ENCODE measurements at places on chromosomes 5 and 9.

DNA sequence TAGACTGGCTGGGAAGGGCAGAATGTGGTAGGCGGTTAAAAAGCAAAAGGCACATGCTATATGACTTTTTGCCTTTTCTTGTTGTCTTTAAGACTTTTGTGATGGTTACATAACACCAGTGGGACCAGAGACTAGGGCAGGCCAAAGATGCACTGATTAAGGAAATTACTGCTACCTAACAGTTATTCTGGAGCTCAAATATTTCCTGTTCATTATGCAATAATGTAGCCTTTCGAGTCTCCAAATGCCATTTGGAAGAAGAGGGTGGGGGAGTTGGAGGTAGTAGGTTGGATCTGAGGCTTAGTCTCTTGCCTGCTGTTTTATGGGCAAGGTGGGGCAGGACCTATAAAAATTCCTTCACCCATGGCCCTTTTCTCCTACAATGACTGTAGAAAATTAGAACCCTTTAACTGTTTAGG lies 51.7 kb downstream of the SH3GL2 start:
- no peak for DNase-seq

- no peak for DNase-seq
Measured at GRCh38 chr5:147417135-147417813, 92.6 kb downstream of the DPYSL3 start.

GRCh38 chr5:167658889-167659288 lies 632.6 kb upstream of the WWC1 start:
- no peak for DNase-seq

GRCh38 chr5:136236479-136237083 lies 43.6 kb upstream of the SMIM32 start:
- DNase-seq: no peak

DNA sequence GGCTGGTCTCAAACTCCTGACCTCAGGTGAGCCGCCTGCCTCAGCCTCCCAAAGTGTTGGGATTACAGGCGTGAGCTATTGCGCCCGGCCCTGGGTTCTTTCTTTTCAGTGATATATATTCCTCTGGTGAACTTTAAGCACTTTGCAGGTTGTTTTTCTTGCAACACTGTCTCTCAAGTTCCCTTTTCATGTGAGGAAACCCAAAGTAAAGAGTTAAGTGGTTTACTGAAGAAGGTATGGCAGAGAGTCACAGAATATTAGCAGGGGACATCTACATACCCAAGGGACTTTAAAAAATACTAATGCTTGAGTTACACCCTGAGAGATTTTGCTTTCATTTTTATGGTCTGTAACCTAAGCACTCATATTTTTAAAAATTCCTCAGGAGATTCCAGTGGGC lies 6.7 kb upstream of the GAPT start:
- no peak for DNase-seq

- DNase-seq: no peak
Measured at GRCh38 chr5:16852251-16853005, 83.7 kb downstream of the MYO10 start.

GRCh38 chr9:13975611-13976290 lies 338.2 kb downstream of the NFIB start:
- DNase-seq: no peak

DNA sequence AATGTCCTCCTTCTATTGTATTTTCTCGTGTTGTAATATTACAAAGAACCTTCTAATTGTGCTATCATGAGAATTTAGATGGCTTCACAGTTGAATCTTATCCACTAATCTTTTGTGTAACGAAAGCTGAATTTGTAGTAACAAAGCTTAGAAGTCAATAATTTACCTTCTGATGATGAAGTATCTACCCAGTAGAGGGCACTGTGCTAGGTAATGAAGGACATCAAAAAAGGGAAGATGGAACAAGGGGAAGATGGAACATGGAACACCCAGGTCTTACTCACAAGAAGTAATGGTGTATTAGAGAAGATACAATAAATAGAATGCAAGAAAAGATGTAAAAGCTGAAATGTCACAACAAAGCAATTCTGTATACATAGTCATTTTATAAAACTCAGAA lies 131.0 kb upstream of the CCNG1 start:
- DNase-seq: no peak

DNA sequence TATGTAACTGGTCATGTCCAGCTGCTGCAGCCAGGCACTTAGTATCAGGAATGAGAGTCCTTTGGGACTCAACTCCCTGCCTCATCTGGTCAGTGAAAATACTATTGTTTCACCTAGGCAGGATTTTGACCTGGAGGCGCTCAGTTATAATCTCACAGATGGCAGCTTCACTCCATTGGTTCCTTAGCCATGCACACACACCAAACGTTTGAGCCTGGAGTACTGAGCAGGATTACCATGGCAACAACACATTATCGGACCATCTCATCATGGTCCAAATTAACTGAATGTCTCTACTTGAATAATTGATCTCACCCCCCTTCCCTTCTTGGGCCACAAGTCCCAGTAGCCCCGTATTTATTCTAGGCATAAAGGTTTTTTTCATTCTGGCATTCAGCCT lies 15.0 kb upstream of the SREK1 start:
- no peak for DNase-seq

DNA sequence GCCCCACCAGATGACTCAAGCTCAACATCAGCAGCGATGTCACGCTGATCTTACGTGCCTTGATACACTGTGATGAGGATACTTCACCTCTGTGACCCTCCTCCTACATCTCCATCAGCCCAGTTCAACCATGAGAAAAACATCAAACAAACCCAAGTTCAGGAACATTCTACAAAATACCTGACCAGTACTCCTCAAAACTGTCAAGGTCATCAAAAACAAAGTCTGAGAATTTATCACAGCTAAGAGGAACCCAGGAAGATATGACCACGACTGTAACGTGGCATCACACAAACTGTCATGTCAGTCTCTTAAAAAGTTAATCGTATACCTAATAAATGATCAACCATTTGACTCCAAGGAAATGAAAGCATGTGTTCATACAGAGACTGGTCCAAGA lies 90.8 kb downstream of the COL23A1 start:
- DNase-seq: no peak

Measured in CD4-positive, alpha-beta T cell treated with Interleukin-17A for 1 hour (primary cell).